Activated CD4-positive, CD25-positive, alpha-beta regulatory T cell treated with anti-CD3 and anti-CD28 coated beads, Interleukin-2, amount 50 U/mL, for 16 hours (primary cell): ENCODE measurements at places on chromosomes 1 and 21.

GRCh38 chr1:34831721-34832246 lies 27.8 kb downstream of the SMIM12 start:
- no peak for DNase-seq

DNA sequence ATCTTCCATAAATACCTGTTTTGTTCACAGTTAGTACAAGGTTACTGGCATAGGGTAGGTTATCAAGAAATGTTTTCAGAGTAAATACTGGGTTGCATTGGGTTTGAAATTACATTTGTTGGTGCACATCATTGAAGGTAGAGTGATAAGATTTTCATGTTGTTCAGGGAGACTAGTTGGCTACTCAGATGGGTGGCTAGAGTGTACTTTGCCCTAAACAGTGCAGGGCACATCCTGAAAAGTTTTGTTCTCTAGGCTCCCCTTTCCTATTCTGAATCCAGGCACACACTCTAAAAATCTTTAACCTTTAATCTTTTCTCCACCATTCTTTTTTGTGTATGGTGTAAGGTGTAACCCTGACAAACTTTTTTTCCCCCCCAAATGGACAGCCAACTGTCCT lies 18.0 kb downstream of the POU2F1 start:
- DNase-seq = no peak

GRCh38 chr1:115746021-115746690 lies 22.4 kb downstream of the CASQ2 start:
- DNase-seq = no peak

- no peak for DNase-seq
Measured at GRCh38 chr1:55331351-55331750, 116.2 kb upstream of the USP24 start.

DNA sequence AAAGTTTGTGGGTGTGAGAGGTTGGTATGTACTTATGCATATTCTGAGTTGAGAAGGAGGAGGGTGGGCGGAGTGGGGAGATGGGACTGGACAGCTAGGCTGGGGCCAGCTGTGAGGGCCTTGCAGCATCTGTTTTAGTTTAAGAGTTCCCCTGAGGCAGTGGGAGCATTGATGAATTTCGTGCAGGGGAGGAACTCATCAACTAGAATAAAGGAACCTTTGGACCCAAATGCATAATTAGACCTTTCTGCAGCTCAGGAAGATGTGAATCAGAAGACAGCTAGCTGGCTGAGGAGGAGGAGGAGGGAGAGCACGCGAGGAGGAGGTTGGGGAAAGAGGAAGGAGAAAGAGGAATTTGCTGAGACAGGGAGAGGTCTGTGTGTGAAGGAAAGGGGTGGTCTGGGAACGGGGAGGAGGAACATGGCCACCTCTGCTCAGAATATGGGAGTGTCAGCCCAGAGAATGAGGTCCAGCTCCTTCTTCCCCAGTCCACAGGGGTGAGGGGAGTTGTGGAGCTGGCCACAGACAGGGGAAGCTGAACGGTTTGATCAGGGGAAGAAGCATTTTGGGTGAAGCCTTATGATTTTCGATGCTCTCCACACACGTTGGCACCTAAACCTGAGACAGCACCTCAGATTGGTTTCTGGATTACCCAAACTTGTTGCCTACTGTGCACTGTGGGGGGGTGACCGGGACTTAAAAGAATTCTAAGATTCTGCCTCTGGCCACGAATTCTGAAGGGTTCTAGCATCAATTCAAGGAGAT lies 27.7 kb downstream of the MYOG start:
- DNase-seq = no peak

GRCh38 chr1:220876511-220877376 lies 2.5 kb upstream of the HLX start:
- DNase-seq = no peak

DNA sequence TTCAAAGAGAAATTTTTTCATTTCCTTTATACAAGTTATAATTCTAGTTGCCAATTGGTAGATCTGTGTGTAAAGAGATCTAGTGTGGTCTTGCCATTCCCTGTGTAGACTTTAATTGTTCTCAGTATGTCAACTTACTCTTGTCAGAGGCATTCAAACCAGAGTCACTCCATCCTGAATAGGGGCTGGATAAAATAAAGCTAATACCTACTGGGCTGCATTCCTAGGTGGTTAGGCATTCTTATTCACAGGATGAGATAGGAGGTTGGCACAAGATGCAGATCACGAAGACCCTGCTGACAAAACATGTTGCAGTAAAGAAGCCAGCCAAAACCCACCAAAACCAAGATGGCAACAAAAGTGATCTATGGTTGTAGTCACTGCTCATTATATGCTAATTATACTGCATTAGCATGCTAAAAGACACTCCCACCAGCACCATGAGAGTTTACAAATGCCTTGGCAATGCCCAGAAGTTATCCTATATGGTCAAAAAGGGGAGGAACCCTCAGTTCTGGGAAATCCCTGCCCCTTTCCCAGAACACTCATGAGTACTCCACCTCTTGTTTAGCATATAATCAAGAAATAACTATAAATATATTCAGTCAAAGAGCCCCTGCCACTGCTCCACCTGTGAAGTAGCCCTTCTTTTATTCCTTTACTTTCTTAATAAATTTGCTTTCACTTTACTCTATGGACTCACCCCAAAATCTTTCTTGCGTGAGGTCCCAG lies 74.0 kb upstream of the ADAMTS5 start:
- no peak for DNase-seq

DNA sequence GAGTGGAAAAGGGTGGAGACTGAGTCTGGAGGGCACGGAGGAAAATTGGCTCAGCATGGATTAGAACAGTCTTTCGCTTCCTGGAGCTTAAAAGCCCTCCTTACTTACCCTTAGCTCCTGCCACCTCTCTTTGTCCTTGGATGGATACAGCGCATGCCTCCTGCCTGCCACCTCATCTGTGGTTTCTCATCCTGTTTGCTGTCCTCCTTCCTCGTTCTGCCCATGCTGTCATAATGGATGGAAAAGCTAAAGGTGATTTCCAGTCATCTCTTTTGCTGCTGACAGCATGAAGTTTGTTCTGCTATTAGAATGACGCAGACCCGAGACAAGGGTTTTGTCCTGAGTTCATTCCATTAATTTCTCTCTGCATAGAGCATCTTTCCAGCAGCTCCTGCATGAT lies 425.9 kb downstream of the KIF26B start:
- no peak for DNase-seq

DNA sequence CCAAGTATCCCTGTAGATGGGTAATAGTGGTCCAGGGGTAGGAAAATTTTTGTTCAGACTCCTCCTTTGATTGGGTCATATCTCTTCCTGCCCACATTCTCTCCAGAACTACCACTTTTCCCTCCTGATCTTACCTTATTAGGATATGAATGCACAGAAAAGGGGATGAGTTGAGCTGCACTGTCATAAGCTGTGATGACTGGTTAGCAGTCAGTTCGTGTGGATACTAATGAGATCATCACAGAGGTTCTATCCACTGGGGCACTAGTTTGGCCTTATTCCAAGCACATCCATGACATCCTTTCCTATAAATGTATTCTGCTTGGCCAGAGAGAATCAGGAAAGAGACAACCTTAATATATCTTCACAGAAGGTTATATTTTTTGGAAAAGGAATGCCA lies 22.1 kb upstream of the TBX15 start:
- no peak for DNase-seq

- no peak for DNase-seq
Measured at GRCh38 chr1:72285074-72285425, 2.7 kb upstream of the NEGR1 start.

DNA sequence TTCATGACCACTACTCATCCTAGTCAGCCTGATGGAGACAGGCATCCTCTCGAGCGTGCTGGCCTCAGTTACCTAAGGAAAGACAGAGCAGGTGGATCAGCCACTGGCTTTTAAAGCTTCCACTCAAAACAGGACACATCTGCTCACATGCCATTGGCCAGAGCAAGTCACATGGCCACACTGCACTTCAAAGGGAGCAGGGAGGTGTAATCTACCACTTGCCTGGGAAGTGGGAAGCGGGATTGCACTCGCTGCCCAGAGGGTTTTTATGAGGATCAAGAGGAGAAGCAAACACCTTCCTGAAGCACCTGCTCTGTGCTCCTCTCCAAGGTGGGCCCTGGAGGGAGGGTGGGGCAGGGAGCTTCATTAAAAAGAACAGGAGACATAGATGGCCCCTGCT lies 108.0 kb downstream of the TAS1R2 start:
- DNase-seq = no peak

- peak; percentile 34 for DNase-seq
Measured at GRCh38 chr1:226711976-226712741, 26.9 kb downstream of the ITPKB start.

- DNase-seq = no peak
Measured at GRCh38 chr1:157286646-157287420, 148.6 kb upstream of the ETV3 start.

GRCh38 chr1:193827516-193827915 lies 641.1 kb upstream of the B3GALT2 start:
- no peak for DNase-seq

- no peak for DNase-seq
Measured at GRCh38 chr1:3501856-3502640, 47.6 kb downstream of the ARHGEF16 start.

DNA sequence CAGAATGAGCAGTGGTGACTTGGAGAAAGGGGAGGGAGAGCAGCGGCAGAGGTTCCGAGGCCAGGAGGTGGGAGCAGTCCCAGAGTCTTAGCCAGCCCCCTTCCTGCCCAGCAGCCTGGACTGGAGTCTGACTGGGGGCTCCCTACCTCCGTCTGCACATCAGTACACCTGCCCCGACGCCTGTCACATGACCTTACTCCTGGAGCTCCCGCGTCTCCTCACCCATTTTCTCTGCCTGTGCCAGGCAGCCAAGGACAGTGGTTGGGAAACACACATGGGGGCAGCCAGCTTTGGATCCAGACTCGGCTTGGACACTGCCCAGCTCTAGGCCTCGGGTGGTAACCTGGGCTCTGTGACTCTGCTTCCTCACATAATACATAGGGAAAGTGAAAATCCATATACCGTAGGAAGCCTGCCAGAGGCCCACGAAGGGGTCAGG lies 16.9 kb downstream of the ACTRT2 start:
- no peak for DNase-seq

- DNase-seq = no peak
Measured at GRCh38 chr1:56688522-56689026, 43.5 kb downstream of the PRKAA2 start.
